SHP77 (cell line): ENCODE measurements at places on chromosomes 13 and 19.

DNA sequence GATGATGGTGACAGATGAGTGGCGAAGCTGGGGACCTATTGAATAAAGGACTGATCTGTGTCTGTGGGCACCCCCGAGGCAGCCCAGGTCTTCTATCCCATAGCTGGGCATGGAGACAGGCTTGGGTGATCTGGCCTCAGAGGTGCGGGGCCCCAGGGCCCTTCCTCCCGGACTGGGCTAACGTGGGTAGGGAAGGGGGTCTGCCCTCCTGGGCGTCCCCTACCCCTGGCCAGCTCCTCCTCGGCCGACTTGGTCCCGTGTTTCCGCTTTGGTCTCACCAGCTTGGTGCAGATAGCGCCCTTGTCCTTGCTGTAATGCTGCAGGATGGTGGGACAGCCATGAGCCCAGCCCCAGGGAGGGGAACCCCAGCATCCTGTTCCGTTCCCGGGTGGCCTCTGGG is 3.3 kb downstream of the MATK start:
- DNase-seq: no peak

- no peak for DNase-seq
Measured at GRCh38 chr19:55691561-55692481, 16.8 kb downstream of the EPN1 start.

DNA sequence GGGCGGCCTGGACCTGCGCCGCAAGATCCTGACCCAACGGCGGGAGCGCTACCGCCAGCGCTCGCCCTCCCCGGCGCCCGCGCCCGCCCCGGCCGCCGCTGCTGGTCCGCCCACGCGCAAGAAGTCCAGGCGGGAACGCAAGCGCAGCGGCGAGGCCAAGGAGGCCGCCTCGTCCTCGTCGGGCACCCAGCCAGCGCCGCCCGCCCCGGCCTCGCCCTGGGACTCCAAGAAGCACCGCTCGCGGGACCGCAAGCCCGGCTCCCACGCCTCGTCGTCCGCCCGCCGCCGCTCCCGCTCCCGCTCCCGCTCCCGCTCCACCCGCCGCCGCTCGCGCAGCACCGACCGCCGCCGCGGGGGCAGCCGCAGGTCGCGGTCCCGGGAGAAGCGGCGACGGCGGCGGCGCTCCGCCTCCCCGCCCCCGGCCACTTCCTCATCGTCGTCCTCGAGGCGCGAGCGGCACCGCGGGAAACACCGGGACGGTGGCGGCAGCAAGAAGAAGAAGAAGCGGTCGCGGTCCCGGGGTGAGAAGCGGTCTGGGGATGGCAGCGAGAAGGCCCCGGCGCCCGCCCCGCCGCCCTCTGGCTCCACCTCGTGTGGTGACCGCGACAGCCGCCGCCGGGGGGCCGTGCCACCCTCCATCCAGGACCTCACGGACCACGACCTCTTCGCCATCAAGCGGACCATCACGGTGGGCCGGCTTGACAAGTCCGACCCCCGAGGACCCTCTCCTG is 10.0 kb downstream of the SCAF1 start:
- DNase-seq: no peak

- DNase-seq: no peak
Measured at GRCh38 chr13:51679616-51680015, 95.4 kb downstream of the WDFY2 start.

DNA sequence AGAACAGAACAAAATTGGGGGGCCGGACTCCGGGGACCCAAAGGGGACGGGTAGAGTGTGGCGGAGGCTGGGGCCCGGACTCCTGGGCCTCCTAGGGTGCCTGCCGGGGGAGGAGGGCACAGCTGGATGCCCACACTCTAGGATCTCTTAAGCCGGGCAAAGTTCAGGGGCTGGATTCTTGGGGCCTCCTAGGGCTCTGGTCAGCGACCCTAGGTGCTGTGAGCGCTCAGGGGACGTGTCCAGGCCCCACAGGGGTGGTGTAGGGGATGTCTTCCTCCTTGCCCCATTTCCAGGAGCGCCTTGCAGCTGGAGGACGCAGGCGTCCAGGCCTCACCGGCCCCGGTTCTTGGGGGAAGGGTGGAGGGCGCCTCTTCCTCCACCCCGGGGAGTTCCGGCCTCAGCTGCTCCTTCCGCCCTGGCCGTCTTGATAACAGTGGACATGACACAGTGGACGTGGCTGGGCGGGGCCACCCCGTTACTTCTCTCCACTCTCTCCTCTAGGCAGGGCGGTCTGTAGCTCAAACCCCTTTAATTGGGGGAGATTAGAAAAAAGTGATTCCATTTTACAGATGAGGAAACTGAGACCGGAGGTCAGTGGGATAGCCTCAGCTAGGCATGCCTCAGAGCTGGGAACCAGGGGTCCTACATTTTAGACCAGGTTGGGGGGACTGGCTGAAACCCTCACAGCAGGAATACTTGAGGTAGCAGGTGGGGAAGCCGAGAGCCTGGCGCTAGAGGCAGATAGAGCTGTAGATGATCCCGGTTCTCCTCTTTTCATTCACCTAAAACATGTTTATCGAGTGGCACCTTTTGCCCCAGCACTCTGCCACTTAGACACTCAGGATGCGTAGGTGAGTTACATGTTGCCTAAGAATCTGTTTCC is 705 bp downstream of the STXBP2 start:
- DNase-seq: no peak

DNA sequence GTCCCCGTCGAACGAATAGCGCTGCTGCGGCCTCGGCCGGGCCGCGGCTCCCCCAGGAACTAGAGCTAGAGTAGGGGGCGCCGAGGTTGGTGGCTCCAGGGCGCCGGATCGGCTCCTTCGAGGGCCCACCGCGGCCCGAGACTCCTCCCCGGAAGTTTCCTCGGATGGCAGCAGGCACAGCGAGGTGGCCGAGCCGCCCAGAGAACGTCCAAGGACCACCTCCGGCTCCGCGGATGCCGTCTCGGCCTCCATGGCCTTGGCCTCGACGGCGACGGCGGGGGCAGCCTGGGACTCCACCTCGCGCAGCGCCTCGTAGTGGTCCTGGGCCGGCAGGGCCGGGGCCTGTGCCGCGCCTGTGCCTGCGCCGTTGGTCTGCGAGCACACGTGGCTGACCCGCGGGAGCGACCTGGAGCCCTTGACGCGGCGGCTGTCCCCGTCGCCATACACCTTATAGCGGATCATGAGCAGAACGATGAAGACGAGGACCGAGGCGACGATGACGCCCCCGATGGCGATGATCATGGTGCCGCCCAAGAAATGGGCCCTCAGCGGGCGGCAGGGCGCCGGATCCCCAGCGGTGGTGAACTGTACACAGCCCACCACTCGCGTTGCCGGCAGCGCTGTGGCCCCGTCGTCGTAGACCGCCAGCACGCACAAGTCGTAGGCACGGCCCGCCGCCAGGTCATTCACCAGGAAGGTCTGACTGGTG is 11.8 kb downstream of the IFNL1 start:
- no peak for DNase-seq

DNA sequence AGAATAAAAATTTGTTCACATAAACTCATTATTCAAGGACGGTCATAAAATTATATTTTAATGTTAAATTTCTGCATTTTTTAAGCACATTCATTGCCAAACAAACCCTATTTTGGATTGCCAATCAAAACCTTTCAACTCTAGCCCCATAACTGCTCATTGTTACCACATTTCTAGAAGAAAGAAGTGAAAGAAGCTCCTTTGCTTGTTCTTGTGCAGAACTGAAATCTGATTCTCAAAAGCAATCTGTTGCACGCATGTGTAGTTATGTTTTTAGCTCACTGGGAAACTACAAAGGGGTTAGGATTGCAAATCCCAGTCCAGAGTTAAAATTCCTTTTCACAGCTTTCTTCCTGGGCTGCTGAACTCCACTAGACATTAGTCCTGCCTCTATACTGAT is 109.5 kb upstream of the MIR17HG start:
- no peak for DNase-seq

DNA sequence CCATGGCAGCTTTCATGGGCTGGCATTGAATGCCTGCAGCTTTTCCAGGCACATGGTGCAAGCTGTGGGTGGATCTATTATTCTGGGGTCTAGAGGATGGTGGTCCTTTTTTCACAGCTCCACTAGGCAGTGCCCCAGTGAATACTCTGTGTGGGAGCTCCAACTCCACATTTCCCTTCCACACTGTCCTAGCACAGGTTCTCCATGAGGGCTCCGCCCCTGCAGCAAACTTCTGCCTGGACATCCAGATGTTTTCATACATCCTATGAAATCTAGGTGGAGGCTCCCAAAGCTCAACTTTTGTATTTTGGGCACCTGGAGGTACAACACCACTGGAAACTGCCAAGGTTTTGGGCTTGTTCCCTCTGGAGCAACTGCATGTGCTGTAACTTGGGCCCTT is 450.6 kb downstream of the LMO7 start:
- no peak for DNase-seq

- no peak for DNase-seq
Measured at GRCh38 chr19:56159009-56159559, 16.7 kb upstream of the GALP start.

GRCh38 chr13:61453121-61453520 is 37.5 kb upstream of the PCDH20 start:
- DNase-seq: no peak

- no peak for DNase-seq
Measured at GRCh38 chr19:11942008-11942842, 17.3 kb downstream of the ZNF700 start.

DNA sequence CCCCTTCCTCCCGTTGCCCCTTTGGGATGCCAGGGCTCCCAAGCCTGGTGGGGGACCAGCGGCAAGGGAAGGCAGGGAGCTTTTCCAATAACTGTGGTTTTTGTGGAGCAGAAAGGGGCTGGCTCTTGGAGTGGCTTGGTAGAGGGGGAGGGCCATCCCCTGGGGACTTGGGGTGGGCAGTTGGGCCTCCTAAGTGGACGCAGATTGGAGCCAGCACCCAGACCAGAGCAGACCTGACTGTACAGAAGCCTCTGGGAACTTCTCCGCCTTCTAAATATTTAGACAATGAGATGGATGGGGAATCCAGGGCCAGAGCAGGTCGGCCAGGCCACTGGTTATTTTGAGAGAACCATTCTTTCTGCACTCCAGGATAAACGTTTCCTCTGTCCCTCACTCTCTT is 4.2 kb downstream of the PTGIR start:
- no peak for DNase-seq

DNA sequence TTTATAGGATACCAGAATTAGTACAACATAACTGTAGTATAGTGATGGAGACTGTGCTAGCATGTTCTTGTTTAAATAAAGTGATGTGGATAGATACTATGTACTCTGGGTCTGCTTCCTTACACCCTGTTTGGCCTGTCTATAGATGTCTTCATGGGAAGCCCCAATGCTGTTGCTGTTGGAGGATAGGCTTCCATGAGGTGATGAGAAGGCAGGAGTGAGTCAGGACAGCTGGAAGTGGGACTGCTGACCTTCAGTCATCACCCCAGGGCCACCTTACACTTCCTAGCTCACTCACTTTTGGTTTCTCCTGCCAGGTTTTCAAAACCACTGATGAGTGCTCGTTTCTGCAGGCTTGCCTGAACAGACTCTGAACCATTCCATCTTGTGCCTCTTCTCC is 4.2 kb downstream of the KCTD4 start:
- DNase-seq: no peak

DNA sequence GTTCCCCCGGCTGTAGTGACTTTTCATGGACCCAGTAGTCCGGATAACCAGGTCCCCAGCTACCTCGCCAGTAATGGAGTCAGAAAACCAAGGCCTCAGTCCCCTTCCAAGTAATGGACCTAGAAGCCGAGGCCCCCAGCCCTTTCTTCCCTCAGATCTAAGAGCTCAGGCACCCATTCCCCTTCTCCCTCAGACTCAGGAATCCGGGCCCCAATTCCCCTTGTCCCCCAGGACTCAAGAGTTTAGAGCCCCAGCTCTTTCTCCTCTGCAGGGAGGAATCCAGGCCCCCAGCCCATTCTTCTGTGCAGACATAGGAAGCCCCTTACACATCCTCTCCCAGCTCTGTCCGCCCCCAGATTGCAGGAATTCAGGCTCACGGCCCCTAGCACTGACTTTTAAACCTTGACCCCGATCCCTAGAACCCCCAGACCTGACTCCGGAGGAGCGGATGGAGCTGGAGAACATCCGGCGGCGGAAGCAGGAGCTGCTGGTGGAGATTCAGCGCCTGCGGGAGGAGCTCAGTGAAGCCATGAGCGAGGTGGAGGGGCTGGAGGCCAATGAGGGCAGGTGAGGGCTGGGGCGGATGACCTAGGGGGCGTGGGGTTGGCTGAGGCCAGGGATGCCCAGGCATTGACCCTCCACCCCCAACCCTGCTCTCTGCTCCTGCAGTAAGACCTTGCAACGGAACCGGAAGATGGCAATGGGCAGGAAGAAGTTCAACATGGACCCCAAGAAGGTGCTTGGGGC is 938 bp downstream of the CYTH2 start:
- no peak for DNase-seq

DNA sequence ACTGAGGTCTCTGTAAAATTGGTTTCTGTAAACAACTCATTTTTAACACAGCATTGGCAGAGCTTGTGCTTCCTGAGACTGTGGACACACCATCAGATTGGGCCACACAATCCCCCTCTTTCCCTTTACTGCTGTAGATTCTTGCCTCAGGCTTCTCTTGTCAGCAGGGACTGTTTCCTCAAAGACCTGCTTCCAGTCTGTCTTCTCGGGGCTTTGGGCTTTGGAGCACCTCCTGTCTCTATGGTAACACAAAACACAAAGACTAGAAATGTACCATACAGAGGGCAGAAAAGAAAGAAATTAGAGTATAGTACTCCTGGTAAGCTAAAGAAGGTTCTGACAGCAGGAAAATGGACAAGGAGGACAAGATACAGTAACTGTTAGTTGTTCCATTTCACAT is 484.5 kb downstream of the DIAPH3 start:
- no peak for DNase-seq

- no peak for DNase-seq
Measured at GRCh38 chr13:28000567-28000966, 12.1 kb upstream of the URAD start.

GRCh38 chr13:25292301-25292700 is 5.0 kb upstream of the MTMR6 start:
- no peak for DNase-seq

GRCh38 chr19:7710616-7711015 is 8.7 kb upstream of the FCER2 start:
- DNase-seq: no peak

GRCh38 chr13:38159710-38160109 is 189.9 kb upstream of the UFM1 start:
- DNase-seq: no peak

GRCh38 chr19:12581100-12581499 is 29.5 kb downstream of the ZNF490 start:
- no peak for DNase-seq

- DNase-seq: no peak
Measured at GRCh38 chr13:48749144-48749543, 95.4 kb downstream of the CYSLTR2 start.

GRCh38 chr19:35229601-35230000 is 1.1 kb upstream of the FAM187B start:
- DNase-seq: no peak

DNA sequence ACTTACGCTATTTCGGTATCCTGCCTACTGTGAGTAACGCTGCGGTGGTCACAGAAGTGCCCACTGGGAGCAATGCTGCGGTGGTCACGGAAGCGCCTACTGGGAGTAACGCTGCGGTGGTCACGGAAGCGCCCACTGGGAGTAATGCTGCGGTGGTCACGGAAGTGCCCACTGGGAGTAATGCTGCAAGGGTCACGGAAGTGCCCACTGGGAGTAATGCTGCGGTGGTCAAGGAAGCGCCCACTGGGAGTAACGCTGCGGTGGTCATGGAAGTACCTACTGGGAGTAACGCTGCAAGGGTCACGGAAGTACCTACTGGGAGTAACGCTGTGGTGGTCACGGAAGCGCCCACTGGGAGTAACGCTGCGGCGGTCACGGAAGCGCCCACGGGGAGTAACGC is 52.1 kb upstream of the SOX1 start:
- no peak for DNase-seq

GRCh38 chr13:91576590-91576989 is 178.2 kb downstream of the GPC5 start:
- DNase-seq: no peak
